ENCODE measurements at places on chromosomes 3 and 15. TPM values are rescaled to one million over a fixed set of nuclear protein-coding genes. Genes with fewer than 3 reads are reported as not detected.
A peak's percentile ranks its signal among the peaks of the same experiment; 100 is the strongest.

GRCh38 chr3:3646934-3647333, 152.3 kb upstream of the LRRN1 start:
- no peak for DNase-seq

DNA sequence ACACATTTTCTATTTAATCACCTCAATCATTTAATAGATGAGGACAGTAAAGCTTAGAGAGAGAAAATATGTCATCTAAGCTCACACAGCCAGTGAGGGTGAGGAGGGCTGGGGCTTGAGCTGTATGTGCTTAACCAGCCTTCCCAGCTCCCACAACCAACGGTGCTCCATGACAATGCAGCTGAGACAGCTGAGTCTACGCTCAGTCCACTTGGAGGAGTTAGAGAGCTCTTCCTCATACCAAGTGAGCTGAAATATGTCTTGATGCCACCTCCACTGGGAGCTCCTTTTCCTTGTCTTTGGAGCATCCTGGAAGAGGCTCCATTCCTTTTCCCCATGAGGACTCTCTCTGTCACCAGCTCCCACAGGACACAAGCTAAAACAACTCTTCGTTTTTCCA, 9.3 kb downstream of the HOMER2 start:
- DNase-seq = no peak

DNA sequence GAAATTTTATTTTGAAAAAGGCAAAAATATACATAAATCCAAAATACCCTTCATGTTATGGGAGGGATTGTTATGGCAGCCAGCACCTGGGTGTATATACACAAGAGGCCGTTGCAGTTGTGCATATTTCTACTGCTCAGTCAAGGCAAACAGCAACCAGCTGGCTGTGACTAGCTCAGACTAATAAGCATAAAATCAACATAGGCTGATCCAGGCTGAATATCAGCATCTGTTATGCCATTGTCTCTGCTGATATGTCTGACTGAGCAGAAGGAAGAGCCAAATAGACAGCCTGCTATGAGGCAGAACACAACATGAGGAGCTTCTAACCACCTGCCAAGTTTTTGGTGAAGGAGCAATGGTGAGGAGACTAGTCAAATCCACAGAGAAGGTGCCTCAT, 457.5 kb upstream of the ALCAM start:
- peak; percentile 75 for DNase-seq

CNTN3 gene
- total RNA-seq = not detected

TEX55 gene
- not detected for total RNA-seq

SELENOS gene
- total RNA-seq = 83.1 TPM

SLC2A2 gene
- not detected for total RNA-seq

KBTBD13 gene
- not detected for total RNA-seq

Measured in lung microvascular endothelial cell (primary cell).